ENCODE measurements at places on chromosomes 6 and 20.
A peak's percentile ranks its signal among the peaks of the same experiment; 100 is the strongest.

DNA sequence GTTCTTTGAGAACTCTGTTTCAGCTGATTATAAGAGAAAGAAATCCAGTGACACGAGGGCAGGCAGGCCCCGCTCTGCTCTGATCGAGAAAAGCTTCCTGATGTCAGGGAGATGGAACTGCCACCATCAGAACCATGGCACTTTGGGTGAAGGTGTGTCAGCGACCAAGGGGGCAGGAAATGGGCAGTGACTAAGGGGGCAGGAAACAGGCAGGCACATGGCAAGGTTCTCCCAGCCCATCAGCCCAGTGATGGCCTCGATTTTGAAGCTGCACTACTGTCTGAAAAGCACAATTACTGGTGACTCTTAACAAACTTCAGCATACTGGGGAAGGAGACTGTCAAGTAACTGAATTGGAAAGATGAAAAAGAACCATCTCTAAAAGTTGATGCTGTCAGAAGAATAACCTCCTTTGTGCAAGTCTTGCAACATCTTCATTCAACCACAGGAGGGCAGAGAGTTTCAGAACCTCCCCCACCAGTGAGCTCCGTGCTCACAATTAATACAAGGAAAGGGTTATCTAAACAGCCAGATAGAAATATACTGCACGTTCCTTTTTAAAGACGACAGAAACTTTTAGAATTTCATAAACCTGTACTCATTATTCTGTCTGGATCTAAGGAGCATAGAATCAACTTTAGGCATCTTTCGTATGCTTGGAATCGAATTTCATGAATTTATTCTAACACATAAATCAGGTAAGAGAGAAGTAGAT lies 39.1 kb downstream of the TMX4 start:
- DNase-seq, result no peak

- peak; percentile 88 for DNase-seq
These were observed 30.4 kb upstream of the TSHZ2 start for GRCh38 chr20:52941808-52942207.

DNA sequence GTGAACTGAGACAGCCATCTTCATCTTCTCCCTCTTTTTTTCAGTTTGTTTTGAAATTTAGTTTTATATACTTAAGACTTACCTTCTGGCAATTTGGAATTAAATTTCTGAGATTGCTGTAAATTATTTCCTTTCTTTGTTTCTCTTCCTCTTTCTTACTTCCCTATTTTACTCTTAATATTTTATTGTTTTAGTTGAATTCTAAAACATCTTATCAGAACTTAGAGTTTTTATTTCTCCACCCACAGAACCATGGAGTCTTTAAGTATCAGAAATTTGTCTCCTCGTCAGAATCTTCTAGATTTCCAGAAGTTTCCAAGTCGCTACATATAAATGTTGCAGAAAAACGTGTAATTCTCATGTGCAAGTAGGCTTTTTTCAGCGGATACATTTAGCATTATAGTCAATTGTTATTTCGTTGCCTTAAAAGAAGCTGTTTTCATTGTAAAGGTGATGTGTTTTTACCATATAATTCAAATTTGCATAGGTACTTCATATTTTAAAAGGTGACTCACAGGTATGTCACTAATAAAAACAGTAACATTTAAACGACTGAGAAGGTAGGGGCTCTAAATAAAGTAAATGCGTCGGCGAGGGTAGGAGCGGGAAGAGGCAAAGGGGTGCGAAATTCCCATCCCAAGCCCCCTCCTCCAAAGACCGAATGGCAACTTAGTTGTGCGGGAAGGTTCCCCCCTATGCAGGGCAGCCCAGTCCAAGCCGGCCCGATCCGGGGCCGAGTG lies 866 bp upstream of the MYO6 start:
- no peak for DNase-seq

DNA sequence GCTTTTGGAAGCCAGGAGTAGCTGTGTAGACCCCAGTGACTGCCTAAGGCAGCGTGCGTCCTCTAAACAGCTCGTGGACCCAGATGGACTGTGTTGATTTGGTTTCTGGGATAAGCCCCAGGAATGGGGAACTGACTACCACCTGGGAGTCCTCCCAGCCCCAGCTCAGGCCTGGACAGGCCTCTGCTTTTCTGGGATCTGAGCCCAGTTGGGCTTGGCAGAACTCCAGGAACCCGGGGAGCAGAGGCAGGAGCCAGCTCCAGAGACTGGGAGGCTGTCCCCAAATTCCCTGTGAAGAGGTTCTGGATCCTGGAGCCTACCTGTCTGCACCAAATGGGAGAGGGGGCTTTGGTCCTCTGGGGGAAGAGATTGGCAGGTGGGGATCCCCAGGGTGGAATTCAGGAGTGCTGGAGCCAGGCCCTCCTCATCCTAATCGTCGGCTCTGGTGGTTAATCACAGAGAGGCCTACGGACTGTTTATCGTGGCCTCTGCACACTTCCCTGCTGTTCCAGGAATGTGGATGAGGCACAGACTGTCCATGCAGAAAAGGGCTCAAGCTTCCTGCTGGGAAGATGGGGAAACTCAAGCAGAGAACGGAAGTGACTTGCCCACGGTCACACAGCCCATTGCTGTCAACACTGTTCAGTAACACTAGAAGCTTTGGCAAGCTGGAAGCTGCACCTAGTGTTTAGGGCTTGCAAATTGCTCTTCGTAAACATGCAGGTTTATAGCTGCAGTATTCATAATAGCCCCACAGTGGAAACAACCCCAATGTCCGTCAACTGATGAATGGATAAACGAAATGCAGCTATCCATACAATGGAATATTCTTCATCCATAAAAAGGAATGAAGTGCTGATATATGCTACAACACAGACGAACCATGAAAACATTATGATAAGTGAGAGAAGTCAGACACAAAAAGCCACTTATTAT lies 100.6 kb downstream of the KCNB1 start:
- DNase-seq, result peak; percentile 93

DNA sequence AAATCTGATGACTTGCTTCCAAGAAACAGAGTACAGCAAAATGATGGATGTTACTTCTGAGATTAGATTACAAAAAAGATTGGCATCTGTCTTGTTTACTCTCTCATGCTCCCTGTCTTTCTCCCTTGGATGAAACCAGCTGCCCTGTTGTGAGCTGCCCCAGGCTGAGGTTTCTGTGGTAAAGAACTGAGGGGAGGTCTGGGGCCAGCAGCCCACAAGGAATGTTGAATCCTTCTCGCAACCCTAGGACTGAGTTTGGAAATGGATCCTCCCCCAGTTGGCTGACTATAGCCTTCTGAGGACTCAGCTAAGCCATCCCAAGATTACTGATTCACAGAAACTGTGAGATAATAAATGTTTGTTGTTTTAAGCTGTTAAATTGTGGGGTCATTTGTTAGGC lies 5.6 kb upstream of the HECA start:
- no peak for DNase-seq
